ENCODE measurements at places on chromosomes 6 and 20. TPM values are rescaled to one million over a fixed set of nuclear protein-coding genes. Genes with fewer than 3 reads are reported as not detected.

KHDC1L gene
- not detected for polyA plus RNA-seq

ISM1 gene
- 0.15 TPM for polyA plus RNA-seq

TUBB2B gene
- 0.08 TPM for polyA plus RNA-seq

LST1 gene
- 18.0 TPM for polyA plus RNA-seq

GRCh38 chr20:48690888-48691287, 136.9 kb downstream of the PREX1 start:
- no peak for DNase-seq
- H3K27ac ChIP-seq, result peak overlapping the region; percentile 83
- H3K27me3 ChIP-seq, result no peaks in the 10 kb centered on the region
- H3K36me3 ChIP-seq, result no peaks in the 10 kb centered on the region
- peaks cover 22% of the 10 kb centered on the region for H3K4me1 ChIP-seq

- H3K27me3 ChIP-seq, result no peaks in the 10 kb centered on the region
- H3K27ac ChIP-seq, result no peak overlapping the region
- no peak for DNase-seq
Measured at GRCh38 chr20:10497283-10497682, 62.2 kb downstream of the SLX4IP start.

- no peak overlapping the region for H3K4me3 ChIP-seq
- DNase-seq, result no peak
- H3K27ac ChIP-seq, result no peak overlapping the region
- peaks cover 10% of the 10 kb centered on the region for H3K27me3 ChIP-seq
- peaks cover 5% of the 10 kb centered on the region for H3K36me3 ChIP-seq
Measured at GRCh38 chr20:58583586-58583985, 67.5 kb upstream of the STX16 start.

DNA sequence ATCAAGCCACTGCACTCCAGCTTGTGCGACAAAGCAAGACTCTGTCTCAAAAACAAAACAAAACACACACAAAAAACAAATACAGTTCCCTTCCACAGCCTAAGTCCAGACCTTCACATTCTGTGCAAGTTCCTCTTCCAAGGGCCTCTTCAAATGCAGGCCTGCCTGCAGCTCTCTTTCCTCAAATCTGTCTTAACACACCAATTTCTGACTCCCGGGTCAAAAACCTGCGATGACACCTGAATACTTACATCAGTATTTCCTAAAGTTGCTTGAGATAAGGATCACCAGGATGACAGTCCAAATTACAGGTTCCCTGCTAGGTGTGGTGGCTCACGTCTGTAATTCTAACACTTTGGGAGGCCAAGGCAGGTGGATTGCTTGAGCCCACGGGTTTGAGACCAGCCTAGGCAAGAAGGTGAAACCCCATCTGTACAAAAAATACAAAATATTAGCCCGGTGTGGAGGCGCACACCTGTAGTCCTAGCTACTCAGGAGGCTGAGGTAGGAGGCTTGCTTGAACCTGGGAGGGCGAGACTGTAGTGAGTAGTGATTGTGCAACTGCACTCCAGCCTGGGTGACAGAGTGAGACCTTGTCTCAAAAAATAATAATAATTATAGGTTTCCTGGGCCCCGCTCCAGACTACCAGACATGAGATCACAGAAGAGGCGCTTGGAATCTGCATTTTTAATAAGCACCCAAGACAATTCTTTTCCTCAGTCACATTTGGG, 8.8 kb upstream of the PARD6B start:
- H3K27me3 ChIP-seq, result no peaks in the 10 kb centered on the region
- no peaks in the 10 kb centered on the region for H3K4me1 ChIP-seq
- H3K4me3 ChIP-seq, result no peak overlapping the region
- H3K27ac ChIP-seq, result no peak overlapping the region
- no peak for DNase-seq
- no peaks in the 10 kb centered on the region for H3K36me3 ChIP-seq

- H3K36me3 ChIP-seq, result peaks cover 23% of the 10 kb centered on the region
- H3K4me1 ChIP-seq, result peaks cover 5% of the 10 kb centered on the region
- H3K27me3 ChIP-seq, result no peaks in the 10 kb centered on the region
- no peak overlapping the region for H3K27ac ChIP-seq
- no peak overlapping the region for H3K4me3 ChIP-seq
- DNase-seq, result no peak
Measured at GRCh38 chr20:44288252-44288651, 22.8 kb downstream of the FITM2 start.

DNA sequence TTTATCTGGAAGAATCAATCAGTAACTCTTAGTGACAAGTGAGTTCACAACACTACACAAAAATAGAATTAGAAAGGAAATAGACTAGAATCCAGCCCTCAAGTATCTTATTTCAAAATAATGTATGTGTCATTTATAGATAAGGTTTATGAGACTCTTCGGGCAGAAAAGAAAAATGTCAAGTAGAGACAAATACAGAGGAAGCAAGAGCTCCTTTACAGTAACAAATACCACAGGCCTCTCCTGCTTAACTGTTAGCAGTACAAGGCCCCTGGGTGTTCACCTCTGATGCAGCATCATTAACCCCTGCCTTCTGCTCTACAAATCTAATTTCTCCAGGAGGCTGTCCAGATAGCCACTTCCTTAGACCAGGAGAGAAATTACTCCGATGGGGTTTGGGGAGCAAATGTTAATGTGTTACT, 76.7 kb downstream of the UBE3D start:
- no peak for DNase-seq
- H3K4me1 ChIP-seq, result no peaks in the 10 kb centered on the region
- H3K4me3 ChIP-seq, result no peak overlapping the region
- H3K27ac ChIP-seq, result no peak overlapping the region
- H3K27me3 ChIP-seq, result no peaks in the 10 kb centered on the region

GRCh38 chr6:85050149-85050548, 285.8 kb upstream of the TBX18 start:
- H3K36me3 ChIP-seq, result no peaks in the 10 kb centered on the region
- no peak overlapping the region for H3K27ac ChIP-seq
- no peak for DNase-seq
- H3K4me3 ChIP-seq, result no peak overlapping the region
- H3K27me3 ChIP-seq, result no peaks in the 10 kb centered on the region

DNA sequence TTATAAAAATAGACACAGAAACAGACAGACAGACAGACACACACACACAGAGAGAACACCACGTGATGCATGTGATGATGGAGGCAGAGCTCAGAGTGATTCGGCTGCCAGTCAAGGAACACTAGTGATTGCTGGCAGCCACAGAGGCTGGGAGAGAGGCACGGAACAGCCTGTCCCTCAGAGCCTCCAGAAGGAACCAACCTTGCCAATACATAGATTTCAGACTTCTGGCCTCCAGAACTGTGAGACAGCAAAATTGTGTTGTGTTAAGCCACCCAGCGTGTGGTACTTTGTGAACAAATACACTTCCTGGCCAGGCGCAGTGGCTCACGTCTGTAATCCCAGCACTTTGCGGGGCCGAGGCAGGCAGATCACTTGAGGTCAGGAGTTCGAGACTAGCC, 9.5 kb upstream of the PARD6B start:
- DNase-seq, result no peak
- H3K27me3 ChIP-seq, result peaks cover 1% of the 10 kb centered on the region
- H3K4me1 ChIP-seq, result no peaks in the 10 kb centered on the region
- no peak overlapping the region for H3K27ac ChIP-seq
- H3K4me3 ChIP-seq, result no peak overlapping the region

DNA sequence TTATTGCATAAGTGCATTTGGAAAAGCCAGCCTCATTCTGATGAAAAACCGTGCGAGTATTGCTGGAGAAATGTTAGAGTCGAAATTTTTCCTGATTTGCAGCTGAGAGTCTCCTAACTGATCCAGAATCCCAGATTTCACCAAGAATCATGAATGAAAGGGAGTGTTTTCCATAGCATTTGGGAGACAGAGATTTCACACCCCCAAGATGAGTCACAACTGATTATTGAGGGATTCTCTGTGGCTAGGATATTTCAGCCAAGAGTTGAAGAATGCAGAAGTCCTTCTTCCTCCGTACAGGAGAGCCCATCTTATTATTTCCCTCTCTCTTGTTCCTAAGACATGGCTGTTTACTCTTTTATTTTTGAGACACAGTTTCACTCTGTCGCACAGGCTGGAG, 82.2 kb upstream of the SALL4 start:
- peaks cover 2% of the 10 kb centered on the region for H3K27me3 ChIP-seq
- H3K4me1 ChIP-seq, result no peaks in the 10 kb centered on the region
- no peaks in the 10 kb centered on the region for H3K36me3 ChIP-seq
- H3K4me3 ChIP-seq, result no peak overlapping the region

DNA sequence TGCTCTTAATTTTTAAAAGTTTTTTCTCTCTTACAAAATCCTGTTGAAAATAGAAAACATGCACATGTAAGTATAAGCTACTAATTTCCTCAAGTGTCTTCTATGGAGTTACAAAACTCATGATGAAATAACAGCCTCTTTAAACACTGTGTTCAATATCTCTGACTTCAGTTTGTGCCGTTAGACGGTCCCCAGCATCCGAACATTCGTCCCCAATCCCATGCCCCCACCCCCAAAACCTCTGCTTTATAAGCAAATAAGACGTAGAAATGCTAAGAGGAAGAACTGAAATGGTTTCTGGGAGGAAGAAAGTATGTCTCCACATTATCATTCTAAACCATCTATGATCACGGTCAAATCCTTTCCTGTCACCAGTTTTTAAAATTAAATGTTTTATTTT, 31.7 kb upstream of the MYB start:
- peaks cover 6% of the 10 kb centered on the region for H3K4me1 ChIP-seq
- H3K4me3 ChIP-seq, result no peak overlapping the region
- no peak for DNase-seq
- no peak overlapping the region for H3K27ac ChIP-seq
- H3K36me3 ChIP-seq, result peaks cover 4% of the 10 kb centered on the region
- H3K27me3 ChIP-seq, result no peaks in the 10 kb centered on the region

- no peaks in the 10 kb centered on the region for H3K36me3 ChIP-seq
- H3K4me3 ChIP-seq, result no peak overlapping the region
- H3K27me3 ChIP-seq, result peaks cover 14% of the 10 kb centered on the region
- DNase-seq, result no peak
Measured at GRCh38 chr6:40116832-40117231, 182.6 kb upstream of the MOCS1 start.

DNA sequence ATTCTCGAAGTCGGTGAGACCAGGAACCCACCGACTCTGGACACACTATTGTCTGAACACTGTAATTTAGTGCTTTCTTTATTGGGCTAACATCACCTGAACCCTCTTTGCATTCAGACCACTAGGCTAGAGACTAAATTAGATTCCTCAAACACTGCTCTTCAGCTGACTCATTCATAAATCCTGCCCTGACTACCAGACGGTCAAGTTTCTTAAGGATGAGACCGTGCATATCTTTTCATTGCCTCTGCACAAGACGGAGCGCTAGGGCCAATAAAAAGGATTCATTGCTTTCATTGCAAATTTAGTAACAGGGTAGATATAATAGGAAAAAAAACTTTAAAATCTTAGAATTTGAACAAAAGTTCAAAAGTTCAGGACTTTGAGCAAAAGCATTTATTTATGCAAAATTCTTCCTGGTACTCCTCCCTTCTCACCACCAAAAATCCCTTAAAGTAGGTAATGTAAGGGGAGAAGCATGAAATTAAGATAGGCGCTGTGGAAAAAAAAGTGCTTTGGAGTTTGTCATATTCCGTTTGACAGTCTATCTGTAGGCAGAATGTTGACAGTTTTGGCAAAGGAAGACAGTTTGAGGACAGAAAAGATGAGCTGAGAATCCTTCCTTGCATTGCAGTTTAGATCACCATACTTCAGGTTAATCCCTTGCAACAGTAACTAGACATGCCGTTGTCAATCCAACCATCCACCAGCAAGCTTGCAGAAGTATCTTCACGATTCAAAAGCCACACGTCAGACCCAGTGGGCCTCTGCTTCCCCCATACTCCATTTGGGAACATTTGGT, 328.6 kb upstream of the JARID2 start:
- no peaks in the 10 kb centered on the region for H3K36me3 ChIP-seq
- no peak overlapping the region for H3K4me3 ChIP-seq
- H3K4me1 ChIP-seq, result no peaks in the 10 kb centered on the region
- no peaks in the 10 kb centered on the region for H3K27me3 ChIP-seq
- peak overlapping the region; percentile 46 for H3K27ac ChIP-seq

- H3K27me3 ChIP-seq, result no peaks in the 10 kb centered on the region
- peaks cover 43% of the 10 kb centered on the region for H3K36me3 ChIP-seq
- no peak for DNase-seq
- no peaks in the 10 kb centered on the region for H3K4me1 ChIP-seq
- H3K27ac ChIP-seq, result no peak overlapping the region
Measured at GRCh38 chr6:3014675-3015066, 15.0 kb downstream of the NQO2 start.

DNA sequence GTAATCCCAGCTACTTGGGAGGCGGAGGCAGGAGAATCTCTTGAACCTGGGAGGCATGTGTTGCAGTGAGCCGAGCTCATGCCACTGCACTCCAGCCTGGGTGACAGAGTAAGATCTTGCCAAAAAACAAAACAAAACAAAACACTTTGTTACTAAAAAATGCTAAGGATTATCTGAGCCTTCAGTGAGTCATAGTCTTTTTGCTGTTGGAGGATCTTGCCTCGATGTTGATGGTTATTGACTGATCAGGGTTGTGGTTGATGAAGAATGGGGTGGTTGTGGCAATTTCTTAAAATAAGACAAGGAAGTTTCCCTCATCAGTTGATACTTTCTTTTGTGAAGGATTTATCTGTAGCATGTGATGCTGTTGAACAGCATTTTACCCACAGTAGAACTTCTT, 196.8 kb upstream of the HDDC2 start:
- H3K36me3 ChIP-seq, result no peaks in the 10 kb centered on the region
- no peak for DNase-seq
- H3K27ac ChIP-seq, result no peak overlapping the region

GRCh38 chr6:83068616-83069015, 1.1 kb downstream of the DOP1A start:
- H3K27me3 ChIP-seq, result no peaks in the 10 kb centered on the region
- DNase-seq, result no peak
- H3K4me3 ChIP-seq, result peak overlapping the region; percentile 89

DNA sequence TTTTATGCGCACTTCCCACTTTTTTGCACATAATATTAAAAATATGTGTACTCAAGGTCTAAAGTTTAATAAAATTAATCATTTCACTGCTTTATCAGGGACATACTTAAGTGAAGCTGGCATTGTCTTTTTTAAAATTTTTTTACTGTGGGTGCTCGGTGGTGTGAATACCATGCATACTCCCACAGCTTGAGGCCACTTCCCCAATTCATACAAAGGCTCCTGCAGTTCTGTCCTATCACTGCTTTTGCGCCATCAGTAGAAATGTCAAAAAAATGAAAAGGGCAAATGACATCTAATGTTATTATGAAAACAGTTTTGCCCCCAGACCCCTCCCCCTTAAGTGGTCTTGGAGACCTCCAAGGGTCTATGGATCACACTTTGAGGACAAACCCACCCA, 464.1 kb upstream of the ARID1B start:
- H3K4me3 ChIP-seq, result no peak overlapping the region
- no peaks in the 10 kb centered on the region for H3K4me1 ChIP-seq
- no peak for DNase-seq
- H3K36me3 ChIP-seq, result no peaks in the 10 kb centered on the region
